ENCODE measurements at places on chromosomes 1 and 21.

- no peak for DNase-seq
Observed at GRCh38 chr1:186793582-186793927, 35.2 kb upstream of the PLA2G4A start.

DNA sequence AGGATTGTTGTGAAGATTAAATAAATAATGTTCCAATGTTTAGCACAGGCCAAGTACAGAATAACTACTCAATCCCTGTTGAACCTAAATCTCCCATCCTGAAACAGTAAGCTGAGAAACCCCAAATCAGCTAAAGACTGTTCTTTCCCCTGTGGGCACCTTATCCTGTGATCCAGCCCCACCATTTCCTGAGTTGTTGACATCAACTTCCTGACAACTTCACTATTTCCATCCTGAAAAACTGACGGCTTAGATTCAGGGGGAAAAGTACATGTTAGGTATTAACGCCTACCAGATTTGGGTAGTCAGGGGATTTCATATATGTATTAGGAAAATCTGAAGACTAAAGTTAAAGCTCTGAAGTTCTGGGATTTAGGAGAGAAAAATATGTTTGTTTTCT is 51.7 kb upstream of the PALMD start:
- no peak for DNase-seq

DNA sequence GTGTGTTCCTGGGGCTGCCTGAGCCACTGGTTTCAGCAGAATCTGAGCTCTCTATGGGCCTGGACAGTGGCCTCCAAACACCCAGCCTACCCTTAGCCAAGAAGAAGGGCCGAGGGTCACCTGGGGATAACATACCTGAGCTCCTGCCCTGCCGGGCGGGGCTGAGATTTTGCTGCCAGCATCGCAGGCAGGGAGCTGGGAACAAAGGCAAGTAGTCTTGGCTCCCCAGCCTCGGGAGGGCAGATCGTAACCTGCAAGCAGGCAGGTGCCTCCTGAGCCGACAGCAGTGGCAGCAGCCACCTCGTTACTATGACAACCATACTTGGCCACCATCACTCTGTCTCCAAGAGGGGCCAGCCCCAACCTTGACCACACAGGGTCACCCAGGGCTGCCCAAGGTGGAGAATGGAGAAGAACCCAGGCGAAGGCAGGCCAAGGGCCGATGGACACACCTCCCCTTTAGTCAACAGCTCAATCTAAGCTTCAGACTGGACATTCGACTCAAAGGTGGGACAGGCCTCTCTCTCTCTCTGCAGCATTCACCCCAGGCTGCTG is 54.6 kb downstream of the TOMM20 start:
- DNase-seq: no peak

GRCh38 chr1:30144831-30145230 is 578.6 kb downstream of the MATN1 start:
- DNase-seq: no peak

GRCh38 chr1:35151220-35151619 is 41.7 kb downstream of the SFPQ start:
- no peak for DNase-seq

GRCh38 chr1:183720028-183720427 is 66.9 kb upstream of the APOBEC4 start:
- no peak for DNase-seq

DNA sequence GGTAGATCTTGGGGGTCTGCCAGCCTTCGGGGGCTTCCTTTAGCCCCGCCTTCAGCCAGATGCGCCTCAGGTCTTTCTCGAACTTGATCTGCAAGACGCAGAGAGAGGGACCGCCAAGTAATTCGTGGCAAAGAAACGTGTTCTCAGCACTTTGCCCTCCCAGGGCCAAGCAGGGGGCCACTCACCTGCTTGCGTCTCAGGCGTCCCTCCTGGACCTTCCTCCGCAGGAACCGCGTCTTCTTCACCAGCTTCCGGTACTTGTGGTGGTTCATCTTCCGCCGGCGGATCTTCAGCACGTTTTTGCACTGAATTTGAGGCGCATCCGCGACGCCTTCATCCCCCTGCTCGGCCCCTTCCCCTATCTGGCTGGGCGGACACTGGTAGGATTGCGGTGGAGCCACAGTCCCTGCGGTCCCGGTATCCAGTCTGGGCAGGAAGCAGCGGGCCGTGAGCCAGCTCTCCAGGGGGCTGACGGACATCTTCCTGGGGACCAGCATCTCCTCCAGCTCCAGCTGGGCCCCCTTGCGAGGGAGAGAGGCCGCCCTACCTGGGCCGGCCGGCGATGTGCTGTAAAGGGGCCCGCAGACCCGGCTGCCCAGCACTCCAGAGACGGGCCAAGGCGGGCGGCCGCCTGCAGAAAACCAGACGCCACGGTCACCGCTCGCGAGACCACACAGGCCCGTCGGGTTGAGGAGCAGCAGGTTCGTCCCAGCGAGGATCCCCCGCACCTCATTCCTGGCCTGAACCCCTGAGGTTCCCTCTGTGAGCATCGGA is 1.0 kb downstream of the AURKAIP1 start:
- DNase-seq: no peak

DNA sequence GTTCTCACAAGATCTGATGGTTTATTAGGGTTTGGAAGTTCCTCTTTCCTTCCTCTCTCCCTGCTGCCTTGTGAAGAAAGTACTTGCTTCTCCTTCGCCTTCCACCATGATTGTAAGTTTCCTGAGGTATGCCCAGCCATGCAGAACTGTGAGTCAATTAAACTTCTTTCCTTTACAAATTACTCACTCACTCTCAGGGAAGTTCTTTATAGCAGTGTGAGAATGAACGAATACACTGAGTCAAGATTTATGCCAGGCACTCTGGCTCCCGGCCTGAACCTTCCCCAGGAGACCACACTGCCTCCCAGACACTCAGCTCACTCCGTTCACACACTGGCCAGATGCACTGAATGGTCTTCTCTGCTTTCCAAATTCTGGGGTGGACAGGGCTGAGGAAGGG is 308.3 kb upstream of the AJAP1 start:
- no peak for DNase-seq

GRCh38 chr1:3471356-3472087 is 17.1 kb downstream of the ARHGEF16 start:
- DNase-seq: no peak

GRCh38 chr1:153251988-153252387 is 7.5 kb upstream of the LORICRIN start:
- no peak for DNase-seq

GRCh38 chr21:41483415-41483814 is 24.5 kb downstream of the TMPRSS2 start:
- DNase-seq: no peak

DNA sequence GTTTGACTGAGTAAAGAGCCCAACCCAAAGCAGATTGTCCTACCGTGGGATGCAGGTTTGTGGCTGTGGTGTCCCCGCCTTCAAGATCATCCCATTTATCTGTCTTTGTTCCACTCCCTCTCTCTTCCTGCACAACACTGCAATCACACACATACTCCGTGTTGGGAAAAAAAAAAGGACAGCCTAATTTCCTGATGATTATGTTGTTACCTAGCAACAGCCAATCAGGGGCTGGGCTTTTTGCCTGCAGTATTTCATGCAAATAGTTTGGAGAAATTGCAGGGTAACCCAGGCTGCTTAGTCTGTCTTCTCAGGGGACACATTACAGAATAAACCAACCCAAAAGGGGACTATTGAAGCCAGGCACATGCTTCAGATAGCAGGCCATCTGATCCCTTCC is 38.3 kb downstream of the PHC2 start:
- DNase-seq: no peak

DNA sequence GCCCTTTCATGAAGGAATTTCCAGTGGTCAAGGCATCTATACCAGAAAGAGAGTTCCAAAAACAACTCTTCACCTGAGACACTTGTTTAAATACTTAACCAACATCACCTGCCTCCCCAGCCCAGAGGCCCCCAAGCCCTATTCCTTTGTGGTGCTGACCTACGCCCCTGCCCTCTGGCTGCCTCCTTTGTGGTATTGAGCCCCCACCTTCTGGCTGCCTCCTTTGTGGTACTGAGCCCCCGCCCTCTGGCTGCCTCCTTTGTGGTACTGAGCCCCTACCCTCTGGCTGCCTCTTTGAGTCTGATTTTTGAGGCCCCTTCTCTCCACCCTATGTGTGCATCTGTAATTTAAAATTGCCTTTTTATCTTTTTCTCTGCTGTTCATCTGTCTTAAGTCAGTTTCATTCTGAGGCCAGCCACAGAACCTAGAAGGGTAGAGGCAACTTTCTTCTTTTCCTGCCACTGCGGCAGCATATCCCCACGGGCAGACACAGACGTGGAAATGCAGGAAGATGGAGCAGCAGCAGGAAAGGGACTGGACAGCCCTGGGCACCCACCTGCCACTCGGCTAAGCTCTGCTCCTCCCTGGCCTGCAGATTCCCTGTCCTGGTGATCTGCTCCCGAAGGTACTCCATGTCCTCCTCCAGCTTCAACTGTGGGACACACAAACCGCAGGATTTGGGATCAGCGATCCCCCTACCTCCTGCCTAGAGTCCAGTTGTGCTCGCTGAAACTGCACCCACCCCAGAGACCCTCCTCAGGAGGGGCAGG is 3.2 kb downstream of the TRIM17 start:
- DNase-seq: no peak

DNA sequence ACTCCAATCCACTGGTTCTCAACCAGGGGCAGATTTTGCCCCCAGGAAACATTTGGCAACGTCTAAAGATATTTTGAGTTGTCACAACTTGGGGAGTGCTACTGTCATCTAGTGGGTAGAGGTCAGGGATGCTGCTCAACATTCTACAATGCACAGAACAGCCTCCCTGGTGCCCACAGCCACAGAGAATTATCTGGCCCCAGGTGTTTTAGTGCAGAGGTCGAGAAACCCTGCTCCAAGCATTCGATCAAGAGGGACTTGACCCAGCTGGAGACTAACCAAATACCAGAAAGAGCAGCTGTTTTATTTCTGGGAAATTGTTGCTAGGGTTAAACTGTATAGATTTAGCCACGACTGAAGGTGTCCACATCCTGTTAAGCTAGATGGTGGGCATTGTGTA is 19.2 kb downstream of the CD247 start:
- DNase-seq: no peak

- DNase-seq: no peak
Observed at GRCh38 chr1:115337633-115338456, at the start of gene NGF. NGF (minus strand) TSS chr1:115338249; CDS start chr1:115286795, 51,454 bp downstream.

DNA sequence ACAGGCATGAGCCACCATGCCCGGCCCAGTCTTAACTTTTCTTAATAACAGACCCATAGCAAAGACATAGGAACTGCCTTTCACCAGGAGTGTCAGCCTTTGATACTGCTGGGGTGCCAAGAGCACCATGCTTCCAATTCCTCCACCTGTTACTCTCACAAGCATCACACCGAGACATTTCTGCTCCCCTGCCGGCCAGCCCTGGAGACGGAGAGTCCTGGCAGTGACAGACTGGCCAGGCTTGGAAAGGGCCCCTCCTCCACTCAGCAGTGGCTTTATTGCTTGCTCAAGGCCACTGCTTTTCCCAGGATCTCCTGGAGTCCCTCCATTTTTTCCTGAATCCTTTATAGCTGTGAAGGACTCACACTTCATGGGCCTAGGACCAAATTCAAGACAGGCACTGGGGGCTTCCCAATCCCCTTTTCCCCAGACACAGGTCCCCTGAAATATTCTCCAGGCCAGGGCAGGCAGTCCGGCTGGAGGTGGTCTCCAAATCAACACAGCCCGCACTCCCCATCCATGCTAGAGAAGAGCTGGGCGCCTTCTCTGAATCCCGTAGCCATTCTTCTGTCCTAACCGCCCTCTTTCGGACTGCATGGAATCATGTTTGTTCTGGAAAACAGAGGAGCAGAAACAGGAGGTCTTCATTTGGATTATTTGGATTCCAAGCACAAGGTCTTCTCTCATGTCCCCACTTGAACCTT is 25.5 kb upstream of the PTPRF start:
- DNase-seq: no peak
